ENCODE measurements at places on chromosomes 3 and 15.

- peak; percentile 94 for DNase-seq
Measured at GRCh38 chr15:81323944-81324881, at the start of gene STARD5. STARD5 (minus strand) TSS chr15:81324141; CDS start chr15:81324099, 42 bp downstream.

GRCh38 chr15:34332553-34333120 is 4.9 kb downstream of the SLC12A6 start:
- DNase-seq, result no peak

DNA sequence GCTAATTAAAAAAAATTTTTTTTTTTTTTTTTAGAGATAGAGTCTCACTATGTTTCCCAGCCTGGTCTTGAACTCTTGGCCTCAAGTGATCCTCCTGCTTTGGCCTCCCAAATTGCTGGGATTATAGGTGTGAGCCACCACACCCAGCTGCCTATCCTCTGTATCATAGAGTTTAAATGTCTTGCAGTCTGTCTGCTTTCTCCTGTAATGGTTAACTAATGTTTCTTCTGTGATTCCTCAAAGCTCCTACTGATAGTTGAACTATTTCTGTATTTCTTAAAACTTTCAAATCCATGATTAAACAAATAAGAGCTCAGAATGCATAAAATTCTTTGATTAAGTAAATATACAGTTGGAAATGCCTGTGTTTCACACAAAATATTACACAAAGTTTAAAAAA is 115.4 kb upstream of the TPM1 start:
- no peak for DNase-seq

GRCh38 chr15:29800491-29801366 is 21.5 kb downstream of the TJP1 start:
- no peak for DNase-seq

DNA sequence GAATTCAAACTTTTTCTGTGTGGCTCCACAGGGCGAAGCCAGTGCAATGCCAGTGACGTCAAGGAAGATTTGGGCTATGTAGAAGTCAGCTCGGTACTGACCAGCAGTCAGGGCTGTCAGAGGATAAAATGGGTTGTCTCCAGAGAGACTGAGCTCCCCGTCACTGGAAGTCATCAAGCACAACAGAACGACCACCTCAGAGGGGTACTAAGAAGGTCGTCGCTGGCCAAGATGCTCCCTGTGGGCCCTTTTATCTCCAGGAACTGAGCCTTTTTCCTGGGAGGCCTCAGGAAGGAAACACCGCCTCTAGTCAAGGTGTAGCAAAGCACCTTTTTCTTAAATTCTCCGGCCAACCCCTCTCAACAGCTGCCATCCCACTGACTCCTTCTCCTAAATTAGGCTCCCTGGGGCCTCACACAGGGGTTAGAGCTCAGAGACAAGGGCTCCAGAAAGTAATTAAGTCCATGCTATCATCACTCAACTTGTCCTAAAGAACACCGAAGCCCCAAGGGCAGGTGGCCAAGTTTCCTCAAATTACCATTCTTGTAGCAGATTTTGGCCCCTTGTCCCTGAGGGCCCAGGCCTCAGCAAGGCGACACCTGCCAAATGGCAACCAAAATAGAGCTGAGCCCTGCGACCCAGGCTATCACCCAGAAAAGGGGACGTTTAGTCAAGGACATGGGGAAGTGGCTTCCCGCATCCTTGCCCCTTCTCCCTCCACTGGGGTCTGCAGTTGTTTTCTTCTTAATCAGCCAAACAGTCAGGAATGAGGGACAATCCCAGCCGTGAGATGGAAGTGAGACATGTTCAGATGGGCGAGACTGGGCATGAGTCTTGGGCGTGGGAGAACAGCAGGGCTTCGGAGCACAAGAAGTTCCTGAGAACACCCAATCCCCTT is 48.0 kb downstream of the SSUH2 start:
- no peak for DNase-seq

GRCh38 chr3:161430307-161430706 is 59.0 kb upstream of the SPTSSB start:
- DNase-seq, result no peak

- no peak for DNase-seq
Measured at GRCh38 chr3:139521144-139521543, 18.4 kb downstream of the RBP1 start.

DNA sequence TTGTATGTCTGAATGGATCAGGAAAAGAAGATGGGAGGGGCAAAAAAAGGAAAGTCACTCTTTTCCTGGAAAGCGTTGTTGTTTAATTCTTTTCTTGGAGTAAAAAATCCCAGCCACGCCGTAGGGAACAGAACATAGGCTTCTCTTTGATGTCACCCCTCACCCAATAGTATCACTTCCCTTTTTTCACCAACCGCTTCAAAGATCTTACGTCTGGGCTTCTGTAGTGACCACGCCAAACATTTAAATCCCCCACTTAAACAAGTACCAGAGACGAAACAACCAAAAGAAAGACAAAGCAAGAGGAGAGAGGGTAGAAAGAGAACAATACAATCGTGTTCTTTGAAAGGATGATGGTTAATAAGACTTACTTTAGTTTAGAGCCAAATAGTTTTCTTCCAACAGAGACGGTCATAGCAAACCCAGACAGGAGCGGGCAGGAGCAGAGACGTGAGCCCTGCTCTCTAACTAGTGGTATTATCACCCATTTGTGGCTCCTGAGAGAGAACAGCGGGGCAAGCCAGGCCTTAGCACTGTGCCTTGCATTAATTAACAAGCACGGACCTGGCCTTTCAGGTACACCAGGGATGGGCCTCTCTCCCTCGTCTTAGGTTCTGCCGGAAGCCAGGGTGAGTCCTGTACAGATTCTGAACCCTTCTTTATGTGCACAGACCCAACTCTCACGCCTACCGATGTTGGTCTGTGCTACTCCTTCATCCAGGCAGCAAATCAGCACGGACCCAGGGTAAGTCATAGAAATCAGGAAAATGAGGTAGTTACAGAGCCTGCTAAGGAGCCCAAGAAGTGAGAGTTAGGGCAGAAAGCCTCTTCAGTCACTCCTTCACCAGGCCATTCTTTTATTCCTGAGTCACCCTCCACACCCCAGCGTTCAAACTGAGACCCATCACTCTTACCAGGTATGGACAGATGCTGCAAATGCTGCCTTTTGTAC is 28.2 kb upstream of the BCL6 start:
- no peak for DNase-seq

DNA sequence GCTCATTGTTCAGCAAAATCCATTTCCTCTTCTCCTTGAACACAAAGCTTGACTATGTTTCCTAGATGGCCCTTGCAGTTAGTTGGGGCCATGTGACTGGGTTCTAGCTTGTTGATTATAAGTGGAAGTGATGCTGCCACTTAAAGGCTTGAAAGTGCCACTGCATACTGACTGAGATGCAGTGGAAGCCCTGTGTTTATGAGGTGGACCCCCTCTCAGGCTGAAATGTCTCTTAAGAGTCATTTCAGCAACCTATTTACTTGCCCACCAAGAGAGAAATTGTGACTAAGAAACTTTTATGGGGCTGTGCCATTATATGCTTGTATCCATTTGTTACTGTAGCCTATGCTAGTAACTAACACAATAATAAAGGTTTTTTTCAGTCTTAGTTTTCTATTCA is 8.4 kb upstream of the ANP32A start:
- peak; percentile 53 for DNase-seq

- DNase-seq, result no peak
Measured at GRCh38 chr15:66692391-66692790, 9.6 kb upstream of the SMAD6 start.

DNA sequence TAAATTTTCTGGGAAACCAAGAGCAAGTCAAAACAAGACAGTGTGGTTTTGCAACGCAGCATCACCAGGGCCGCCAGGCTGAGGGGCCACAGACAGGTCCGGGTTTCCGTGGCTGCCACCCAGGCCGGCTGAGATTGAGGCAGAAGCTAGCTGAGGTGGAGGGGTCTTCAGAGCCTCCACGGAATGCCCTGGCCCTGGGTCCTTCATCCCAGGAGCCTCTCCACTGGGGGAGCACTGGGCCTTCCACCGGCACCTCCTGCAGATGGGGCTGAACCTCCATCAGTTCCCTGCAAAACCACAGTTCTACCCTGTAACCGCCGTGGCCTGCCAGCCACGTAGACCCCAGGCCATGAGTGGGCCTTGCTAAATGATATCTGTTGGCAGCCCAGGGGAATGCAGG is 152.7 kb downstream of the CHSY1 start:
- peak; percentile 16 for DNase-seq

DNA sequence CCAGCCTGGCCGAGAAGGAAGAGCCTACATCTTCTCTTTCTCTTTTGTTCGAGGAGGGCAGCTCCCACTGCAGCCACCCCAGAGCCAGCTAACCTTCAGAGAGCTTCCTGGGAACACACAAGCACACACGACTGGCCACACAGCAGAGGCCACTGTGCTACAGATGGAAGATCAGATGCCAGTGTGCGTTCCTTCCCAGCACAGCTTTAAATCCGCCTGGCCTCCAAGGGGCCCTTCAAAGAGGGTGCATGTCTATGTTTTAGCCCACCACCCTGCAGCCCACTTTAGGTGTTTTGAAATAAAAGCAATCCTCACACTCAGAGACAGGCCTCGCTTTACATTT is 12.4 kb downstream of the ALDH1A3 start:
- DNase-seq, result no peak

DNA sequence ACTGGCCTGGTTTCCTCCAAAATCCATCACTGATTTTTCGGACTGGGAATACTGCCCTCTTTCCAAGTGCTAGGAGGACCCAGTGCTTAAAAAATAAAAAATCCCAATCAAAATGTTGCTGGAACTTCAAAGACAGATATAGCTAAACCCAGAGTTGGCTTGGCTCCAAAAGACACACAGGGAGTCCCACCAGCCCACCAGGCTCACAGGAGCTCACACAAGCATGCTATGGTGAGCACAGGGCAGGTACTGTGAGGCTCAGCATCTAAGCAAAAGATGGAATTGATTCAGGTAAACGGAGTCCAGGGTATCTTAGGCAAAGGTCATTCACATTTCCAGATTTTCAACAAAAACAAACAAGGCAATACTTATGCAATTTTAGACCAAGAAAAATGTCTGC is 3.7 kb downstream of the TRANK1 start:
- DNase-seq, result no peak

GRCh38 chr3:196563721-196564225 is 4.6 kb downstream of the WDR53 start:
- peak; percentile 65 for DNase-seq

DNA sequence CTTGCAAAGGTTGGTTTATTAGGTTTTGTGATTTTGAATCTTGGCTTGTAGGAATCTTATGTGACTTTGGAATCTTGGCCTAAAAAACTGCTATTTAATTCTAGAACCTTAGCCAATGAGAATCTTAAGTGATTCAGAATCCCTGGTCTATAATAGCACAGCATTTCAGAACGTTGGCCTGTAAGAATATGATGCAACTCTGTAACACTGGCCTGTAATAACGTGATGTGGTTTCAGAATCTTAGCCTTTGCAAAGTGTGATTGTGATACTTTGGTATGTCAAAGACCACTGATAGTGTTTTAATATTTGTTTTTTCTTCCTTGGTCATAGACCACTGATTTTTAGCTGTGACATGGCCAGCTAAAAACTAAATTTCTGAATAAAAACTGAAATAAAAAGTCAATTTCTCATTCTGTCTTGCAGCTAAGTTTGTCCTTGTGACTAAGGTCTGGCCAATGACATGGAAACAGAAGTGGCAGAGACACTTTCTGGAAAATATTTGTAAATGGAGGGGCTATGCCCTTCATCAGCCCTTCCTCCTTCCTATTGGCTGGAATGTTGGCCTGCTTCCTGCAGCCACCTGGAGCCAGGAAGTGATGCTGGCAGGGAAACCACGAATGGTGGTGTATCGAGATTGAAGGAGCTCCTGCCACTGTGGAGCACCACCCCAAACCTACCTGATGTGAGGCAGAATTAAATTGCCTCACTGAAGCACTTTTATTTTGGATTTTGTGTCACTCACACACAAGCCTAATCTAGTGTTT is 42.3 kb upstream of the CORO2B start:
- no peak for DNase-seq

DNA sequence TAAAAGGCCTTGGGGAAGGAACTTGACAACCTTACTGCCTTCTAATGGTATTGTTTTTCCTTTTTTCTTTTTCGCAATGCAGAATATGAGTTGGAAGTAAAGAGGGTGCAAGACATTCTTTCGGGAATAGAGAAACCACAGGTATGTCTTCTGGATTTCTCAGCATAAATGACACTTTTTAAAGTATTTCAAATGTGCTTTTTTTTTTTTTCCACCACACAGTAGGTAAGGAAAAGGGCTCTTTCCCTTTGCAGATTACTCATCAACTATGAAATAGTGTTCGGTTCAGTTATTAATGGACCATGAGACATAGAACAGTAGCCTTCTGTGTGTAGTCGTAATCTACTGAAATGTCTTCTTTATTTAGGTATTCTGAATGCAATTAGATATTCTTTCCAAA is 162.4 kb downstream of the GHSR start:
- DNase-seq, result no peak

DNA sequence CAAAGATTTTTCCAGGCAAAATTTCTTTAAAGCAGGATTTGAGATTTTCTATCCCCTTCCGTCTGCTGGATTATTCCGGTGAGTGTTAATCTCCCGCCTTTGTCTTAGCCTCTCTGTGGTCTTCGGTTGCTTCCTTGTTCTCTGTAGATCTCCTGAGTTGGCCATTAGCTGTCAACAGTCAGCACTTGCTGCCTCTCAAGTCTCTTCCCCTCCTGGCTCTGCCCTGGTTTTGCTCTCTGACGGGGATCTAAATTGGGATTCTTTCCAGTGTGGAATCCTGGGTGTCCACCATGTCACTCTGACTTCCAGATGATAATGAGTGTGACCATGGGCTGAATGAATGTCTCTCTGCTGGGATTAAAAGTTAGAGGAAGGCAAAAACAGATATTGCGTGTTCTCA is 121.5 kb downstream of the IGF1R start:
- DNase-seq, result no peak

DNA sequence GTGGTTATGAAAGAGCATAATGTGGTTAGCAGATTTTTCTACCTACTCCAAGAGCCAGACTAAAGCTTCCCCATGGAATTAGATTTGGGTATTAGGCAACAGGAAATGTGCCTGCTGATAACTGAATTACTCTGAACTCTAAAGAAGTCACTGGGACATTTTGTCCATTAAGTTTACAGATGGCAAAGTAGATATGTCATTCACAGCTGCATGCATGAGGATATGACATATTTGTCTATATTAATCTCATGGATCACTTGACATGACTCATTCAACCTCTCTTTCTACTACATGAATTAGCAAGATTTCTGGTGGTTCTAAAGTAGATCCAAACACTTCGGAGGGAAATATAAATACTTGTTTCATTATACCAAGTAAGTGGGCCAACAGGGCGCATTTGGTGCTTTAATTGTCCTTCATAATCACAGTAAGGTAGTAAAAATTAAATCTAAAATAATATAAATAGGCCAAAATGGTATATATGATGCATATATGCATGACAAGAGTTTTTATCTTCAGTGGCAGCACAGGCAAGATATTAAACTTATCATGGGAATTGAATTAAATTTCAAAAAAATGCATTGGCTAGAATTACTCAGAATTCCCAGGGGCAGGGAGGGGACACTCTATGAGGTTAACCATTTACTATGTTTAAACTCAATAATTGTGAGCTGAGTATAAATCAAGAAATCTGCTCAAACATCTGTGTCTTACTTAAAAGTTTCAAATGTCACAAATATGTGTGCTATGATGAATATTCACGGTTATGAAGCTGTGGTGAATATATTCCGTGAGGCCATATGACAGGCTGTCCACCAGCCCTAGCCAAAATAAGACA is 365.3 kb upstream of the KCNMB2 start:
- no peak for DNase-seq

- DNase-seq, result peak; percentile 62
Measured at GRCh38 chr3:113533534-113533892, 1.2 kb downstream of the SIDT1 start.

Measured in CD4-positive, alpha-beta T cell treated with Interleukin-12 subunit alpha and Interleukin-12 subunit beta, for 1 hour (primary cell).